ENCODE measurements at places on chromosomes 7 and 10.

GRCh38 chr7:87354749-87355148 lies 9.3 kb downstream of the CROT start:
- DNase-seq, result no peak

DNA sequence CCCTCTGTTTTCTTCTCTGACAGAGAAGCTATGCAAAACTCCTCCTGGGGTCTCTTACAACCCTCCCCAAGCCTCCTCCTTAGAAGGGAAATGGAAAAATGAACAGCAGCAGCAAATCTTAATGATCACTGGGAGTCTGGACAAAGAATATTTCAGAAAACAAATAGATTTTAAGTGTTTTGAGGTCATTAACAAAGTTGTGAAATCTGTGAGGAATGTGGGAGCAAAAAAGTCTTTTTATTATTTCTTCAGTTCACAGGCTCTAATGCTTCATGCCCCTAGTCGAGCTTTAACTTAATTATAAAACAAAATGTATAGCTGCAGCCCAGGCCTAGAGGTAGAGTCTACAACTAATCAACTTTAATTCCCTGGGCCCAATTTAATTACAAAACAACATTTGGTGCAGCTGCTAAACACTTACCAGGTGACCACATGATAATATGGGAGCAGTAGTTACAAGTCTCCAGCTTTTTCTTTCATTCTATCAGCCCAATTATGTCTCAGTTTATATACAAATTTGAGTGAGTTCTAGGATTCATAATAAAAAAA lies 293.2 kb downstream of the THSD7A start:
- no peak for DNase-seq

DNA sequence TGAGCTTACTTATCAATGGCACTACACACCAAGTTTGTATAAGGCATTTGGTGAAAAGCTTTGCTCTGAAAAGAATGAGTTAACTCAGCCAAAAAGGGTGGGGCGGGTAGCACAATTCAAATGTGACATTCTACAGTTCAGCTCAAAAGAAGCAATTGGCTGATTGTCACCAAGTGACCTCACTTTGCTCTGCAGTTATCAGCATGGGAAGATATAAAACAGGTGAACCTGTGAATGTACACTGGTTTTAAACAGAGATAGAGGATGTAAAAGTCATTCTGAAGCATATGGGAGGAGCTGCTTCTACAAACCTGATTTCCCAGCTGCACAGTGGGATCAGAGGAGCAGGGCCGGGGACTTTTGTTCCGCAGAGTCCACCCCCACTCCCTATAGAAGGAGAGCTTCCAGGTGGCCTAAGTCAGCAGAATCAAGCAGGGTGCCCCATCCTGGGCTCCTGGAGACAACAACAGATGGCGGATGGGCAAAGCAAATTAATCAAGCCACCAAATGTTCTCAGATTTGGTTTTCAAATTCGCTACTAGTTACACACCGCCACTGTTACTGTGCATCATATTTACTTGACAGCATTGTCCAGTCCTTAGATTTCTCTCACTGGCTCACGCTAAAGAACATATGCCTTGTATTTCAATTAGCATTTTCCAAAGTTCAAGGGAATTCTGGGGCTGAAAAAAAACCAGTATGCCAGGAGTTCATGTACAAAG lies 27.5 kb upstream of the NPVF start:
- DNase-seq, result no peak

GRCh38 chr10:15642095-15642494 lies 77.6 kb downstream of the ITGA8 start:
- no peak for DNase-seq

GRCh38 chr10:133258818-133259601 lies 17.7 kb downstream of the ADAM8 start:
- no peak for DNase-seq
